Vein endothelial cell (primary cell): ENCODE measurements at places on chromosomes 5 and 9. TPM values are rescaled to one million over a fixed set of nuclear protein-coding genes. Genes with fewer than 3 reads are reported as not detected.

The NFIB gene
- total RNA-seq = 208 and 234 TPM in 2 replicates

The OGN gene
- not detected in 2 replicates for total RNA-seq

The OR1J2 gene
- 0.19 TPM in 1 of 2 replicates, not detected in the other for total RNA-seq

The SPEF2 gene
- total RNA-seq = 0.98 and 1.3 TPM in 2 replicates

The ROPN1L gene
- total RNA-seq = 0.96 and 1.3 TPM in 2 replicates

The CNTNAP3B gene
- total RNA-seq = 163 and 228 TPM in 2 replicates

The HK3 gene
- total RNA-seq = under 0.01 and 0.10 TPM in 2 replicates
